Stimulated activated CD4-positive, alpha-beta T cell treated with anti-CD3 and anti-CD28 coated beads, TNF-alpha, amount 100 ng/mL, for 1 hour (primary cell): ENCODE measurements at places on chromosomes 13 and 19.

DNA sequence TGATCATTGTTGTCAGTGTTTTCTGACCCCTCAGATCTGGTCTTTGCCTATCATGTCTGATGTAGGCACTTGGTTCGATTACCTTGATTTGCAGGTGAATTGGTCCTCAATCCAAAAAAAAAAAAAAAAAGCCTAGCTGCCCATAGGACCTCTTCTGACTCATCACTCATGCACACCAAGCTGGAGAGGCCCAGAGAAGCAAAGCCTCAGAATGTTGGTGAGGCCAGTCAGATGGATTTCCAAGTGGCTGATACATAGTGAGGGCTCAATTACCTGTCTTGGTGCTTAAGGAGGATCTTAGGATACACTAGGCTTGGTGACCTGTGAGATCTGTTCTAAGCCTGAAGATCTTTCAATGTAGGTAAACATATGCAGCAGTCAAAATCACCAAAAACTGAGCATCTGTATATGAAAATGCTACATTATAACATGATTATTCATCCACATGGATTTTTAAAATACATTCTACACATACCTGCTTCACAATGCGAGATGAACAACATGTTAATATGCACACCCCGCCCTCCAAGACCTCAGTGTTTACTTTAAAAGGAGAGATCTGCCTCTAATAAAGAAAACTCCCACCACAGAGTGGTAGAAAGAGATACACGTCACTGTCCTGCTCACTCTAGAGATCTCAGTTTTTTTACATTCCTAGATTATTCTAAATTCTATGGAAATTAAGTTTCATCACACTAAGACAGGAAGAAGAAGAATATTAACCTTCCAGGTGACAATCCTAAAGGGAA is 79.9 kb upstream of the RAP2A start:
- no peak for DNase-seq

GRCh38 chr19:47404334-47405196 is 14.8 kb downstream of the MEIS3 start:
- DNase-seq, result no peak

GRCh38 chr19:52226652-52227051 is 36.8 kb downstream of the PPP2R1A start:
- no peak for DNase-seq

GRCh38 chr13:48216204-48216711 is 16.7 kb upstream of the ITM2B start:
- DNase-seq, result no peak

GRCh38 chr13:95968906-95969305 is 84.3 kb downstream of the UGGT2 start:
- no peak for DNase-seq

DNA sequence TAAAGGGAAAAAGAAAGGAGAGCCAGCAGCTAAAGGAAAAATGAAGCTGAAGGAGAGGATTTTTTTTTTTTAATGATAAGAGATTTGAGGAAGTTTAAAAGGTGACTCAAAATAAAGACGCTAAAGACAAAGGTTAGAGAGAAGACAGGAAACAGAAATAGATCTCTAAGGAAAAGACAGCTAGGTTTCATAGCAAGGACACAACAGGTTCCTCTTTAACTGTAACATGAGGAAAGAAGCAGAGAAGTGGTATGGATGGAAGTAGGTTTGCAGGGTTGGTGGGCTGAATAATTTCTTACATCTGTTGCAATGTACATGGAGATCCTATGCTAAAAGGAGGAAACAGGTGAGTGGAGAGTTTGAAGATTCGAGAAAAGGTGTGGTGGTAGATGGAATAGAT is 107.5 kb downstream of the MYCBP2 start:
- DNase-seq, result no peak

DNA sequence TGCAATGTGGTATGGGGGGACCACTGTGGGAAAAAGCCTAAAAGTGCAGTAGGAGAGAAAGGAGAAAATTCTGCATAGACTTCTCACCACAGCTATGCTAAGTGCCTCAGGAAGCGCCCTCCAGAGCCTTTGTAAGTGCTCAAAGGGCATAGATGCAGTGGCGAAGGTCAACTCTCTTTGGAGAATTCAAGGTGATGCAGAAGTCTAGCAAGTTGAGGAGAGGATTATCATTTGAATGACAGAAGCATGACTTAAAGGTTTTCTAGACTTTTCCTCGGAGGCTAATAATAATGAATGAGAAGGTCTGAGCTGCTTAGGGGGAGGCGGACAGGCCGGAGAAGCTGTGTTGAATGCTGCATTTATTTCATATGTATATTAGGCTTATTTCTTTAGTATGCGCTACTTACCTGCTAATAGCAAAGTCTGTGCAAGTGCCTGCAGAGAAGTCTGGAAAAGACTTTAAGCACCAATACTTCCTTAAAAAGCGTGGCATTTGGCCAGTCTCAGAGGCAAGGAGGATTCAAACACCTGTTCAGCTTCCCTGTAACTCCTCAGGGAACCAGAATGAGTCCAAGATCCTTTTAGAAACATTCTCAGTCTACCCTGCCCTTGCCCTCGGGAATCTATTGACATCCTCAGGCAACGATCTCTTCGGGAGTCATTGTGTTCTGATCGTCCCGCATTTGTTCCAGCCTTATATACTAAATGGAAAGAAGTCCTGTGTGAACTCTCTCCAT is 56.2 kb downstream of the FLT1 start:
- DNase-seq, result no peak

GRCh38 chr13:96684907-96685306 is 309.4 kb downstream of the OXGR1 start:
- DNase-seq, result no peak

GRCh38 chr13:25881136-25881926 is 170.5 kb downstream of the SHISA2 start:
- no peak for DNase-seq

- DNase-seq, result no peak
Measured at GRCh38 chr13:109707044-109707741, 79.2 kb downstream of the IRS2 start.
